Hepatocyte (in vitro differentiated cells): ENCODE measurements at places on chromosomes 12 and 14. TPM values are rescaled to one million over a fixed set of nuclear protein-coding genes. Genes with fewer than 3 reads are reported as not detected.

DNA sequence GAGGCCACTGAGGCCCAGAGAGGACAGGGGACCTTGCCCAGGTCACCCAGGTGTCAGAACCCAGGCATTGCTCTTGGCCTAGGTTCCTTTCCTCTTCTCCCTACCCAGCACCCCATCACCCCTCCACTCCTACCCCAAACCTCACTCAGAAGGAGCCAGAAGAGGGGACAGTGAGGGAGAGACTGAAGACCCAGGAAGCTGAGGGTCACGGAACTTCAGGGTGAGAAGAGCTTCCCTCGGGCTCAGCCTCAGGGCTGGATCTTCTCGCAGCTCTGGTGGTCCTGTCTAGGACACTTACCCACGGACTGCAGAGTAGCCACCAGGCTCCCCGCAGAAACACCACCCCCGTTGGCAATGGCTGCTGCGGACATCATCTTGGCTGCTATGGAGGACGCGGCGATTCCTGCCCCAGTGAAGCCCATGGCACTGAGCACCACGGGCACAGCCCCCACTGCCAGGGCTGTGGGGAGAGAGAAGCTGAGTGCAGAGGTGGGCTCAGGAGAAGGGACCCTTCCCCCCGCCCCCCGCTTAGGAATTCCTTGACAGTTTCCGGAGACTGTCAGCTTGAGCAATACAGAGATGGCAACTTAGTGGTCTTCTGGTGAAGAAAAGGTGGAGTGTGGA lies 1.1 kb downstream of the IFI27L2 start:
- H3K27ac ChIP-seq = no peak overlapping the region
- no peaks in the 10 kb centered on the region for H3K27me3 ChIP-seq
- no peaks in the 10 kb centered on the region for H3K4me1 ChIP-seq

GRCh38 chr14:89422181-89422951 lies 5.3 kb upstream of the FOXN3 start:
- H3K36me3 ChIP-seq = no peaks in the 10 kb centered on the region
- H3K4me3 ChIP-seq = no peak overlapping the region
- no peaks in the 10 kb centered on the region for H3K27me3 ChIP-seq
- H3K27ac ChIP-seq = peak overlapping the region; percentile 19
- DNase-seq = peak; percentile 71
- H3K4me1 ChIP-seq = peaks cover 24% of the 10 kb centered on the region

- no peaks in the 10 kb centered on the region for H3K4me1 ChIP-seq
- no peak overlapping the region for H3K4me3 ChIP-seq
Measured at GRCh38 chr12:119836781-119837180, 40.3 kb downstream of the CIT start.

- DNase-seq = no peak
- H3K4me1 ChIP-seq = no peaks in the 10 kb centered on the region
- H3K27ac ChIP-seq = no peak overlapping the region
- H3K27me3 ChIP-seq = no peaks in the 10 kb centered on the region
Measured at GRCh38 chr12:253116-253831, 9.4 kb downstream of the SLC6A13 start.

TUNAR gene
- 0.13 TPM in 1 of 2 replicates, not detected in the other for total RNA-seq

DNA sequence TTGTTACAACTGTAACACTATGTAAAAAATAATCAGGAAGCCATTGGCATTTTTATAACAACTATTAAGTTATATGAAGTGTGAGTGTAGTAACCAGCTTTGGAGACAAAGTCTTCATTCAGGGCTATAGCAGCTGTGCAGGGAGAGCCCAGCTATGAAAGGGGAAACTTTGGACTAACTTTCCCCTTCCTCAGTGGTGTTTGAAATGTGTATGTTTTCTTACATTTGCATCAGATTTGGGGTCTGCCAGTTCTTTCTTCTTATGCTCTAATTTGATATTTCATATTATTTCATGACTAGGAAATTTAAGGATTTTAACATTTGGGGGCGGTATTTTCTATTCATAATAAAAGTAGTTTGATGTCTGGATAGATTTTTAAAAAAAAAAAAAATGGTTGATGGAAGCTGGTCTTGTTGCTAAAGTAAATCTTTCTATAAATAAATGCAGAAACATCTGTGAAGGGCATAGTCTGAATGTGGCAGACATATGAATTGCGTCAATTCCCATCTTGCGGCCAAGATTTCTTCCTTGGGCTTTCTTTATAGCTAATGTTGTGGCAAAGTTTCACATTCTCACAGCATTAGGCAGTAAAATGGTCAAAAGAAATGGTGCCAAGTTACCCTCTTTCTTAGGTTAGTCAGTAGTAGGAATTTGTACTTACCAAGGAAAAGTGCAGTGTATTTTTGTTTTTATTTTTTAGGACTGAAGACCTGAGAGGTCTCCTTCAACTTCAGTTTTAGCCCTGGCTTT lies 35.6 kb downstream of the RASSF8 start:
- H3K4me1 ChIP-seq = peaks cover 10% of the 10 kb centered on the region
- no peaks in the 10 kb centered on the region for H3K27me3 ChIP-seq
- H3K4me3 ChIP-seq = no peak overlapping the region
- peak; percentile 15 for DNase-seq
- H3K27ac ChIP-seq = no peak overlapping the region

DNA sequence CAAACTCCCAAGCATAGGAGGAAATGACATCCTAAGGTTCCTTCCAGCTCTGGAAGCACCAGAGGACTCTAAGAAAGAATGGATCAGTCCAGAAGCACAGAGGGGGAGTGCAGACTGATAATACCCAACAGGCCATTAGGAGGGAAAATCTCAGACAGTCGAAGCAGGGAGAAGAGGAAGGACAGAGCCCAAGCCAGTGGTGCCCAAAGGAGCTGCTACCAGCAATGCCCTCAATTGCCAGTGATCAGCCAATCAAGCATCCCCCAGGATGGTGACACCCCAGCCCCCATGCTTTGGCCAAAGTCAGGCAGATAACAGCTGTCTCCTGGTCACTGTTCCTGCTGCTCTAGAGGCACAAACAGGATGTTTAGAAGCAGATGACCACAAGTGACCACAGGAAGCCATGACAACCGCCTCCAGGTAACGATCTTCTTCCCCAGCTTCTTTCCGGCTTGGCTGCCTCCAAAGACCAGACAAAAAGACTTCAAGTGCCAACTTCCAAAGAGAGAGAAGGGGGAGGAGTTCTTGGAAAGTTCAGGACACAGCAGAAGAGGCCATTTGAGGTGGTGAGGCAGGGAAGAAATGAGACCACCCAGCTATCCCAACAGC lies 16.2 kb downstream of the PXN start:
- H3K4me3 ChIP-seq = no peak overlapping the region
- H3K27me3 ChIP-seq = no peaks in the 10 kb centered on the region
- DNase-seq = no peak
- H3K27ac ChIP-seq = peak overlapping the region; percentile 31

DNA sequence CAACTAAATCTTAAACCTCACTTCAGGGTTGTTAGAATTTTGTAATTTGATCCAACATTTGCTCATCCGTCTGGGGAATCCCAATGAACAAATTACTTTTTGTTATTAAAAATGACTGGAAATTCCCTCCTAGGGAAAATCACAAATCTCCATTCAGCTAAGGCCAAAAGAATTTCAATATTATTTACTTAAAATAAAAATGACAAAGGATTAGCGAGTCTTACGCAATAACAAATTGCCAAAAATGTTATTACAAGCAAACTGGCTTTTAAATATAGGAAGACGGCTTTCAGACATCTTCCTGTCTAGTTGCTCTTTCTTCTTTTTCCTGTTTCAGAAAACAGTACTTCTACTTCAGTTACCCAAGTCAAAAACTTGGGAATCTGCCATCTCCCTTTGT lies 92.4 kb upstream of the TSPAN8 start:
- no peak overlapping the region for H3K4me3 ChIP-seq
- no peak for DNase-seq
- H3K27ac ChIP-seq = no peak overlapping the region
- no peaks in the 10 kb centered on the region for H3K36me3 ChIP-seq

- DNase-seq = no peak
Measured at GRCh38 chr14:104964546-104964945, 13.6 kb downstream of the AHNAK2 start.

PLEKHD1 gene
- total RNA-seq = not detected in 2 replicates

NKX2-1 gene
- total RNA-seq = 2.7 and 4.7 TPM in 2 replicates

DNA sequence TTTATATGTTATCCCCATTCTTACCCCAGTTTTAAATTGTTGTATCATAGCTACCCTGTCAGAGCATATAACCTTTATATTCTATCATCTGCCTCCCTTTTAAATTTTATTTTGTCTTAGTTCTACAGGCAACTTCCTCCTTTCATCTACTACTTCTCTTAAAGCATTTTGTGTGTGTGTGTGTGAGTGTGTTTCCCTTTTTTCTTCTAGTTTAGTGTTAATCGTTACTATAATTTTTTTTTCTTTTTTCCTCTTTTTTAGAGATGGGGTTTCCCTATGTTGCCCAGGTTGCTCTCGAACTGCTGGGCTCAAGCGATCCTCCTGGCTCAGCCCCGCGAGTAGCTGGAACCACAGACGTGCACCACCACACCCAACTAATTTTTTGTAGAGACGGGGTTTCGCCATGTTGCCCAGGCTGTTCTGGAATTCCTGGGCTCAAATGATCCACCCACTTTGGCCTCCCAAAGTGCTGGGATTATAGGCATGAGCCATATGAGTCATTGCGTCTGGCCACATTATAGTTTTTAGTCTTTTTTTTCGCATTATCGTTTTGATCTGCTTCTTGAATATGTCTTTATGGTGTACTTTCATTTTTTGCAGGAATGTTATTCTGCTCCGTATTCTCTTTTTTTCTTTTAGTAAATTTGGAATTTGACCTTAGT lies 33.1 kb upstream of the FBXO34 start:
- no peak for DNase-seq
- H3K27me3 ChIP-seq = peaks cover 27% of the 10 kb centered on the region
- no peaks in the 10 kb centered on the region for H3K4me1 ChIP-seq
- H3K36me3 ChIP-seq = no peaks in the 10 kb centered on the region
- no peak overlapping the region for H3K4me3 ChIP-seq

GRCh38 chr12:39815746-39816145 lies 196.1 kb upstream of the ABCD2 start:
- no peaks in the 10 kb centered on the region for H3K4me1 ChIP-seq
- no peak overlapping the region for H3K4me3 ChIP-seq
- no peak for DNase-seq
- H3K36me3 ChIP-seq = no peaks in the 10 kb centered on the region

- H3K27ac ChIP-seq = no peak overlapping the region
- H3K27me3 ChIP-seq = no peaks in the 10 kb centered on the region
- H3K4me3 ChIP-seq = no peak overlapping the region
- no peaks in the 10 kb centered on the region for H3K36me3 ChIP-seq
- peaks cover 9% of the 10 kb centered on the region for H3K4me1 ChIP-seq
- no peak for DNase-seq
Measured at GRCh38 chr14:44640416-44640815, 133.3 kb upstream of the FSCB start.

GRCh38 chr12:80442426-80443222 lies 1.4 kb upstream of the PTPRQ start:
- no peaks in the 10 kb centered on the region for H3K36me3 ChIP-seq
- no peaks in the 10 kb centered on the region for H3K4me1 ChIP-seq
- no peak overlapping the region for H3K4me3 ChIP-seq
- no peaks in the 10 kb centered on the region for H3K27me3 ChIP-seq
- H3K27ac ChIP-seq = no peak overlapping the region

DNA sequence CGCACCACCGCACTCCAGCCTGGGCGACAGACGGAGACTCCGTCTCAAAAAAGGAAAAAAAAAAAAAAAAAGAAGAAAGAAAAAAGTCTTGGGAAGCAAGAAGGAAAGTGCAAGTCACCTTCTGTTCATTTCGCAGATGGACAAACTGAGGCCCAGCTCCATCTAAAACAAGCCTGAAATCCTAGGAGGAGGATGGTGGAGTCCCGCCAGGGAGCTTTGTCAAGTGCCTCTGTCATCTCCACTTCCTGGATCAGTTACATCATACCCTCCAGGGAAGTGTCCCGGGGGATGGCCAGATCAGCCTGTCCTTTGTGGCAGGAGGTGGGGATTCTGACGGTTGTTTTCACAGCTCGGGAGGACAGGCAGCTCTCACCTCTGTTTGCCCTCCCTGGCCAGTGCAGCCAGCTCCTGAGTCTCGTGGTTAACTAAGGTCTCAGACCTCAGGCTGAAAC lies 8.7 kb upstream of the SDSL start:
- DNase-seq = peak; percentile 32
- no peaks in the 10 kb centered on the region for H3K27me3 ChIP-seq
- H3K4me1 ChIP-seq = peaks cover 9% of the 10 kb centered on the region
- no peaks in the 10 kb centered on the region for H3K36me3 ChIP-seq

- no peak overlapping the region for H3K27ac ChIP-seq
- no peaks in the 10 kb centered on the region for H3K27me3 ChIP-seq
- no peak overlapping the region for H3K4me3 ChIP-seq
Measured at GRCh38 chr12:12127304-12127703, 56.6 kb downstream of the BCL2L14 start.

GRCh38 chr12:19139615-19140194 lies 10.2 kb downstream of the PLEKHA5 start:
- H3K36me3 ChIP-seq = no peaks in the 10 kb centered on the region
- H3K4me3 ChIP-seq = no peak overlapping the region
- no peaks in the 10 kb centered on the region for H3K27me3 ChIP-seq
- DNase-seq = no peak
- H3K27ac ChIP-seq = no peak overlapping the region

DNA sequence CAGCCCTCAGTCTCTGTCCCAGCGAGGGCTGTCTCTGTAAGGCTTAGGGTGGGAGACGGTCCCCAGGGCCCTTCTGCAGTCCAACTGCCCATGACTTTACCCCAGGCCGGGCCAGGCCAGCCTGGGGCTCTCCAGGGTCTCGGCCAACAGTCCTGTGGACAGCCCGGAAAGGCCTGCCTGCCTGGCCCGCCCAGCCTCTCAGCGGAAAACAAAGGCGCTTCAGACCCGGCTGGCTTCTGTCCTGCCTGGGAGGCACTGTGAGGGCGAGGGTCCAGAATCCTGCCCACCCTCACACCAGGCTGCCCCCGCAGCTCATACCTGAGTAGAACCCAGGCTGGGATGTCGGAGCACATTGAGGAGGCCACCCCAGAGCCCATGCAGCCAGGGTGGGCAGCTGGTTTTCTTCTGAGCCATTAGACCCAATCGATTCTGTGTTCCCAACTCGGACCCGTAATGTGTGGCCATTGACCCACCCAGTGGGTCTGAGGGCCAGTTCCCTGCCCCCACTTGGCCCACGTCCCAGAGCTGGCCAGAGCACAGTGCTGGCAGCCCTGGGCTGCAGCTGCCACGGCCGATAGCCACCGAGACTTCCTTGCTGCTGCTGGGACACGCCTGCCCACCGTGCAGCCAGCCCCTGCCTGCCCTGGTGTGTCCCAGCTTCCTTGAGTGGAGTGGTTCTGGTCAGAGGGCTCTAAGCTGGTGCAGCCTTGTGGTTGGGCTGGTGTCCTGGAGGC lies 1.6 kb downstream of the CRIP2 start:
- H3K4me3 ChIP-seq = no peak overlapping the region
- no peak for DNase-seq
- peaks cover 42% of the 10 kb centered on the region for H3K4me1 ChIP-seq
- no peaks in the 10 kb centered on the region for H3K36me3 ChIP-seq

- H3K36me3 ChIP-seq = no peaks in the 10 kb centered on the region
- H3K4me1 ChIP-seq = peaks cover 6% of the 10 kb centered on the region
- no peak overlapping the region for H3K4me3 ChIP-seq
- H3K27me3 ChIP-seq = no peaks in the 10 kb centered on the region
Measured at GRCh38 chr14:23639891-23640523, 3.8 kb downstream of the DHRS2 start.
